Retina (tissue), 1 donor: ENCODE measurements at places on chromosomes 16 and 17.

- no peak for DNase-seq
Measured at GRCh38 chr17:21058098-21058893, 15.5 kb upstream of the USP22 start.

DNA sequence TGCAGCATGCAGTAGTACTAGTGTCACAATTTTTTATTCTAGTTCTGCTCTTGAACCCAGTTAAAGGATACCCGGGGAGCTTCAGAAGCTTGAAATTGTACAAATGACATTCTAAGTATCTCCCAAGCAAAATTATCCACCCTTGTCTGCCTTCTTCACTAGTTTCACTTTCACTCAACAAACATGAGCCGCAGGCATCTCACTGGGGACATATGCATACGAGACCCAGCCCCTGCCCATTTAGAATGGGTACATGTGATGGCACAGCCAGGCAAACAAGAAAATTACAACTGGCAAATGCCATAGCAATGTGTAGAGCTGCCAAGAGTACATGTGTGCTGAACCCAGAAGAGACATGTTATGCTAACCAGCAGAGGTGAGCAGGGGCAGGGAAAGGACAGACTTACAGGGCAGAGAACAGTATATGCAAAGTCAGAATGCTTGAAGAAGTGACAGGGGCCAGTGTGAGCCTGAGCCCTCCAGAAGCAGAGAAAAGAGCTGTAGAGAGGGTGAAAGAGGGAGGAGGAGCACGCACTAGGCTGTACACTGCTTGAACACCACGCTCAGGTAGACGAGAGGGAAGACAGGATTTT, 8.3 kb downstream of the GINS2 start:
- DNase-seq: no peak

- no peak for DNase-seq
Measured at GRCh38 chr16:85984231-85984880, 85.4 kb downstream of the IRF8 start.

GRCh38 chr17:78131172-78132083, 857 bp downstream of the TMC8 start:
- DNase-seq: no peak

DNA sequence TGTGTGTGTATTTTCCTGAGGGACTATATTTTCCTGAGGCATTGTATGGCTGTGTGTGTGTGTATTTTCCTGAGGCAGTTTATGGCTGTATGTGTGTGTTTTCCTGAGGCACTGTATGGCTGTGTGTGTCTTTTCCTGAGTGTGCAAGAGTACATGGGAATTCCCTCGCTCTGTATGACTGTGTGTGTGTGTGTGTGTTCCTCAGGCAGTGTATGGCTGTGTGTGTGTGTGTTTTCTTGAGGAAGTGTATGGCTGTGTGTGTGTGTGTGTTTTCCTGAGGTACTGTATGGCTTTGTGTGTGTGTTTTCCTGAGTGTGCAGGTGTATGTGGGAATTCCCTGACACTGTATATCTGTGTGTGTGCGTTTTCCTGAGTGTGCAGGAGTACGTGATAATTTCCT, 4.1 kb downstream of the ZNF778 start:
- DNase-seq: no peak

DNA sequence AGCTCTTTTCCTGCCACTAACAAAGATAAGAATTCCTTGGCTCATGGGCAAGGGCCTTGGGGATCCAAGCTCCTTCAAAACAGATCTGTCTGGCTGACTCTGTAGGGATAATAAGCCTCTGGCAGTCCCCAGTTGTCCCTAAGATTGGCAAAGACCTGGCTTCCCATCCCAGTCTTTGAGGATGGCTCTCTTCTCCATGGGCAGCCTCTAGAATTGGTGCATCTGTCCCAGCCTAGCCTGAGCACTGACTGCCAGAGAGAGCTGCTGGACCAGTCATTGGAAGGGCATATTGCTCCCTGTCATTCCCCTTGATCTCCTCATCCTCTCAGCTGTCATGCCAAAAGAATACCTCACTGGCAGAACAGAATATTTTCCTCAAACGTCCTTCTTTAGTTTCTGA, 13.2 kb upstream of the CUEDC1 start:
- no peak for DNase-seq

GRCh38 chr17:58516644-58517377, 2.4 kb upstream of the MTMR4 start:
- DNase-seq: no peak

GRCh38 chr17:27631411-27631760, 398 bp downstream of the LGALS9 start:
- DNase-seq: no peak

DNA sequence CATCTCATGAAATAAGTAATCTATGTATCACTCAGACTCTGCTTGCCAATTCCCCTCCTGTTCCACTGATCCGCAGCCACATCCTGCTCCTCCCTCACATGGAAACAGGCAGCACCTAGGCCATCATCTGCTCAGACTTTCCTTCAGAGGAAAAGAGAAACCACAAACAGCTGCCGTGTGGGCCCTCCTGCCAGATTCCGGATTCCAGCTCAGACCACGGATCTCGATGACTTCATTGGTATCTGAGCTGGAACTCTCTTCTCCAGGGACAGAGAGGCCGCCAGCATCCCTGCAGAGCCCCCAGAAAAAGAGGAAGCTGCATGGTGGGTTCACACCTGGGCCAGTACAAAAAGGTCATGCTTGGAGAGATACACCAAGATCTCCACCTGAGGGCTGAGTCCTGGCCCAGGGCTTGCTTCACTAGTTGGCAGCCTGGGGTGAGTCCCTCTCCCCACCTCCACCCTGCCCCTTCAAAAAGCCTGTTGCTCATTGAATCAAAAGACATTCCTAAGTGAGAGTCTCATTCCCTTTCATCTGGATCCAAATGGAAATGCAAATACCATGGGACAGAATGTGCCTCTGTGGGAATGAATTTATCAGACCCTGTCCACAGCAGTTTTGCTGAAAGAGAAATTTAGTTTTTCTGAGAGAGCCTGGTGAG, 47.2 kb downstream of the HOXB1 start:
- DNase-seq: no peak
